Neural progenitor cell (in vitro differentiated cells): ENCODE measurements at places on chromosomes 1 and 21.

DNA sequence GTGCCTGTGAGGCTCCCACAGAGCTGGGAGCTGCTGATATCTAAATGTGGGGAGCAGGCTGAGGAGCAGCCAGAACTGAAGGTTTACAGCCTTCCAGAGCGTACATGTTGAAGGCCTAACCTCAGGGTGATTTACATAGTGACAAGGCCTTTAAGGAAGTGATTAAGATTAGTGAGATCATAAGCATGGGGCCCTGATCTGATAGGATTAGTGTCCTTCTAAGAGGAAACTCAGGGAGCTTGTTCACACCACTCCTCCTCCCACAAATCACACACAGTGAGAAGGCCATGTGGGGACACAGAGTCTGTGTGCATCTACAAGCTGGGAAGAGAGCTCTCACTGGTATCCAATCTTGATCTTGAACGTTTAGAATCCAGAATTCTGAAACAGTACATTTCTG, 92.3 kb upstream of the NBPF6 start:
- no peaks in the 10 kb centered on the region for H3K4me1 ChIP-seq
- no peak overlapping the region for H3K4me3 ChIP-seq
- no peak for DNase-seq
- H3K27ac ChIP-seq, result no peak overlapping the region

GRCh38 chr1:109932679-109933078, 22.0 kb downstream of the CSF1 start:
- H3K27ac ChIP-seq, result no peak overlapping the region
- H3K4me3 ChIP-seq, result no peak overlapping the region
- H3K4me1 ChIP-seq, result peaks cover 26% of the 10 kb centered on the region
- no peaks in the 10 kb centered on the region for H3K27me3 ChIP-seq

DNA sequence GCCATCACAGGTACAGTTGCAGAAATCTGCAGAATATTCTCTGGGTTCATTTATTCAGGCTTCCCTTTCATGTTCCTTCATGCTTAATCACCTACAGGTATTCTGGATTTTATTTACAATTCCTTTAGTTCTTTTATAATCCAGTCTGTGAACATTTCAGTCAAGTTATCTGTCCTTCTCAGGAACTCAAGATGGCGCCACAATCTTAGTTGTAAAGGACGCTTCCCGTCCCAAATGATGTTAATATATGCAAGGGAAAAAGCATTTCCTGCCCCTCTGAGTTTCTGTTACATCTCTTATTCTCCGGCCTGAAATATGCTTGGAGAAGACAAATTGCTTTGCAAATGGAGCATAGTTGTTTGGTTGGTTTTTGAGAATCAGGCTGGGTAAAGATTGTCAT, 19.3 kb downstream of the F3 start:
- no peak overlapping the region for H3K4me3 ChIP-seq
- no peaks in the 10 kb centered on the region for H3K36me3 ChIP-seq
- H3K4me1 ChIP-seq, result peaks cover under 1% of the 10 kb centered on the region
- H3K27me3 ChIP-seq, result no peaks in the 10 kb centered on the region

DNA sequence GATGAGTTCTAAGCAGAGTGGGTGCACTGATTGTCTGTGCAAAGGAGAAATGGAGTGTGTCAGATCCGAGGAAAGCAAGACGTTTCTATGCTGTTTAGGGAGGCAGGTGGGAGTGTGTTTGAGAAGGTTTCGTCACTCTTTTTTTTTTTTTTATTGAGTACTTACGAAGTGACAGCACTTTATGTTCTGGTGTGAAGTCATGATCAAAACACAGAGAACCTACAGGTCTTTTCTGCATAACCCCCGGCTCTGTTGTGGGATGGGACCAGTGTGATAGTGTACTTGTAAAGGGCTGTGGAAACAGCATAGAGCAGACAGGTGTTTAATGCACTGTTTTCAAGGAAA, 26.7 kb downstream of the MIA3 start:
- H3K36me3 ChIP-seq, result peaks cover 12% of the 10 kb centered on the region
- H3K27me3 ChIP-seq, result no peaks in the 10 kb centered on the region
- H3K27ac ChIP-seq, result no peak overlapping the region
- H3K4me1 ChIP-seq, result no peaks in the 10 kb centered on the region
- H3K4me3 ChIP-seq, result peak overlapping the region; percentile 67

- H3K4me1 ChIP-seq, result no peaks in the 10 kb centered on the region
- no peak overlapping the region for H3K27ac ChIP-seq
- H3K4me3 ChIP-seq, result no peak overlapping the region
- peak; percentile 73 for DNase-seq
- H3K36me3 ChIP-seq, result no peaks in the 10 kb centered on the region
Measured at GRCh38 chr1:224851210-224851847, 78.1 kb upstream of the DNAH14 start.

DNA sequence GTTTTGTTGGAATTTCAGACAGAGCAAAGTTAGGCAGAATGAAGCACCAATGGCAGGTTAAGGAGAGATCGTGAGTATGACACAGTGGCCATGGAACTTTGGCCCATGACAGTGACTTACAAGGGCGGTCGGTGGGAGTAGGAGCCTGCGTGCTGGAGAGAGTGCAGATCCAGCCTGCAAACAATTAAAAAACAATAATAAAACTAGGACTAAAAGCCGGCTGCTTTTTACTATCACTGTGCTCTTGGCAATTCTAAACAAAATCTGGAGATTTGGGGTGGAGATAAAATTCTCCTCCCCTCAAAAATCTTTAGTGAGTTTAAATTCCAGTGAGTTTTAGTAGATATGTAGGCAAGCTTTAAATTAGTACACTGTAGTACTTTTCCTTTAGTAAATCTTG, 96.9 kb downstream of the DHRS3 start:
- DNase-seq, result no peak
- H3K4me1 ChIP-seq, result peaks cover 12% of the 10 kb centered on the region
- H3K36me3 ChIP-seq, result no peaks in the 10 kb centered on the region
- no peak overlapping the region for H3K4me3 ChIP-seq
- H3K27me3 ChIP-seq, result no peaks in the 10 kb centered on the region

DNA sequence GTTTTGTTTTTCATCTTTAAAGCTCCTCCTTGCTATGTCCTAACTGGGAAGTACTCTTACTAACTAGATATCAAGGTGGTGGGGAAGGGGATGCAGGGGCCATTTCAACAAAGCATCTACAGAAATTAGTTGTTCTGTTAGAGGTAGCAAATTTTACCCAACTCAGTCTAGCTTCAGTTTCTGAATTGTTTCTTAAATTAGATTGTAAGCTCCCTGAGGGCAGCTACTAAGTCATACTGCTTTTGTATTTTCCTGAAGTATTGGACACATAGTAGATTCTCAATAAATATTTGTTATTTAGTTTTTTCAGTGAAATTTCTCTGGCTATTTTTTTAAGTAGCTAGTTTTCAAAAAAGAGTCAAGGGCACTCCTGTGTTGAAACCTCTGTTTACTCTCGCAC, 1.8 kb downstream of the UBAP2L start:
- DNase-seq, result no peak
- no peaks in the 10 kb centered on the region for H3K27me3 ChIP-seq
- peaks cover 30% of the 10 kb centered on the region for H3K4me1 ChIP-seq
- peak overlapping the region; percentile 84 for H3K4me3 ChIP-seq
- H3K36me3 ChIP-seq, result peaks cover 24% of the 10 kb centered on the region
- H3K27ac ChIP-seq, result no peak overlapping the region

GRCh38 chr1:204520834-204521709, 4.9 kb downstream of the MDM4 start:
- H3K4me3 ChIP-seq, result no peak overlapping the region
- no peaks in the 10 kb centered on the region for H3K27me3 ChIP-seq
- no peak for DNase-seq
- peaks cover 3% of the 10 kb centered on the region for H3K4me1 ChIP-seq
- H3K36me3 ChIP-seq, result no peaks in the 10 kb centered on the region

DNA sequence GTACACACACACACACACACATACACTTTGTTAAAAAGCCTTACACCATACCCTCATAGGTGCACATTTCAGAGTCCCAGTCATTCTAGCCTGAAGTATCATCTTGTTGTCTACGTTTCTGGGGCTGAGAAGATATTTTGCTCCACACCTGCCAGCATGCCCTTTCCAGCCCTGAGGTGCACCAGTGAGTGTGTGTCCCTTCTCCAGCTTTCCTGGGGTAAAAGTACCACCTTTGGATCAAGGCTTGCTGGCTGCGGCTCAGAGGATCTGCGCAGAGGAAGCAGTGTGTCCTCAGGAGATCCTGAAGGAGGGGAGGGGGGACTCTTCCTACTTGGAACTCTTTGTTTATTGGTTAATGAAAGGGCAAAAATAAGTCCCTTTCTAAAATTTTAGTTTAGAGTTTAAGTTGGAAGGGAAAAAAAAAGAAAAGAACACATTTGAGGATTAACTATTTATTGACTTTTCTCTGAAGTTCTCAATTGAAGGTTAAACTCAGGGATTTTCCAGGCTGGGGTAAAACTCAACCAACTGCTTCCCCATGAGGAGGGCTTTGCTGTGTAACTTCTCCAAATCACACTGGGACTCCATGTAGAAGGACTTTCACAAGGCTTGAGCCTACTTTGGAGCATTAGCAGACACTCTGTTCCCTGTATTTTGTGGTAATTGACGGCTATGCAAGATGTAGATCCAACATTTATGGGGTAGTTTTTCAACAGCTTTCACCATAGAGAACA, 200.3 kb upstream of the SGIP1 start:
- H3K4me3 ChIP-seq, result no peak overlapping the region
- DNase-seq, result no peak
- peaks cover 38% of the 10 kb centered on the region for H3K4me1 ChIP-seq
- H3K36me3 ChIP-seq, result no peaks in the 10 kb centered on the region

GRCh38 chr1:119656410-119656955, 8.4 kb upstream of the ZNF697 start:
- H3K27me3 ChIP-seq, result no peaks in the 10 kb centered on the region
- H3K4me3 ChIP-seq, result no peak overlapping the region
- DNase-seq, result no peak
- H3K27ac ChIP-seq, result no peak overlapping the region
- no peaks in the 10 kb centered on the region for H3K36me3 ChIP-seq
- H3K4me1 ChIP-seq, result peaks cover 14% of the 10 kb centered on the region

DNA sequence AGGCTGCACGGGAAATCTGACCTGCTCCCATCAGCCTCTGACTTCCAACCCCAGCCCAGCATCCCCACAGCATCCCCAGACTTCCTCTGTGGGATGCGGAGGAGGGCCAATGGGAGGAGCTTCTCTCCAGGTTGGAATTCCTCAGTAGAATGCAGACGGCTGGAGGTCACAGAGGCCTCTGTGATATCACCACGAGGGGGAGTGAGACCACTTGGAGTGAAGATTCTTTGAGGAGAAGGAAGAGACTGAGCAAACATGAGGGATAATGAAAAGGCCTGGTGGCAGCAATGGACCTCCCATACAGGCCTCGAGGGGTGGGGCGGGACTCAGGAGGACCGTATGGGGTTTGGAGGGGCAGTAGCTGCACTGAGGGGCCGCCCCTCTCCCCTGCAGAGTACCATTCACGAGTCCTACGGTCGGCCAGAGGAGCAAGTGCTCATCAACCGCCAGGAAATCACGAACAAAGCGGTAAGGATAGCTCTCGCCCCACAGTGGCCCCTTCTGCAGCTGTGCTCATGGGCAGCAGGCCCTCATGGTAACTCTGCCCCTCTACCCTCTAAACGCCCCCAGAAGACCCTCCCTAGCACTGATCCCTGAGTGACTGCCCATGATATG, at the start of gene CATSPER4:
Gene CATSPER4, plus strand, starts transcription at position 230 of the 615 bp plus-strand sequence. Its CDS starts 26 bp downstream, at position 256.
- H3K4me1 ChIP-seq, result peaks cover 4% of the 10 kb centered on the region
- no peaks in the 10 kb centered on the region for H3K27me3 ChIP-seq
- H3K36me3 ChIP-seq, result no peaks in the 10 kb centered on the region
- no peak within 1 kb of the TSS for H3K4me3 ChIP-seq
- DNase-seq, result peak; percentile 87
